ENCODE measurements at places on chromosomes 12 and 14.
A peak's percentile ranks its signal among the peaks of the same experiment; 100 is the strongest.

- no peak for DNase-seq
Observed at GRCh38 chr14:31377433-31377832, 42.9 kb downstream of the HEATR5A start.

DNA sequence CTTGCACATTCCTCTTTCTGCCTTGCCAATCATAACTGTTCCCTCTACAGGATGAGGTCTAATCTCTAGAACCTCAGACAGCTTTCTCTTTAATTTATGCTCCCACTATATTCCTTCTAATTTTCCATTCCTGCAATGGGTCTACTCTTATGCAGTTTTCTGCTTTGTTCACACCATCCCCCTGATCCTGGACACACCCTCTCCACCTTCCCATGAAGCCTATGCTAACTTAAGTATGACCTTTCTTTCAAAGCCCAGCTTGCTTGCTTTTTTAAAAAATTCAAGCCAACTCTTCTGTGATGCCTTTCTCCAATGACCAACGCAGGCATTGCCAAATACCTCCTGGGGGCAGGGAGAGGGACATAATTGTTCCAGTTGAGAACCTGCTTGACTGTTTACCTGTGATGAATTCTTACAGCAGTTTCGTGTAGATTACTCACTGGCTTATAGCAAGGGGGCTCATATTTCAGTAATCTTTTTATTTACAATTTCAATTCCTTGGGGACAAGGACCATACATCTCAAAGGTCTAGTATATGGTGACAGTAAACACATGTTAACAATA, 7.8 kb downstream of the SLC38A1 start:
- no peak for DNase-seq

- DNase-seq: no peak
Observed at GRCh38 chr14:61145034-61145902, 135.9 kb downstream of the TMEM30B start.

DNA sequence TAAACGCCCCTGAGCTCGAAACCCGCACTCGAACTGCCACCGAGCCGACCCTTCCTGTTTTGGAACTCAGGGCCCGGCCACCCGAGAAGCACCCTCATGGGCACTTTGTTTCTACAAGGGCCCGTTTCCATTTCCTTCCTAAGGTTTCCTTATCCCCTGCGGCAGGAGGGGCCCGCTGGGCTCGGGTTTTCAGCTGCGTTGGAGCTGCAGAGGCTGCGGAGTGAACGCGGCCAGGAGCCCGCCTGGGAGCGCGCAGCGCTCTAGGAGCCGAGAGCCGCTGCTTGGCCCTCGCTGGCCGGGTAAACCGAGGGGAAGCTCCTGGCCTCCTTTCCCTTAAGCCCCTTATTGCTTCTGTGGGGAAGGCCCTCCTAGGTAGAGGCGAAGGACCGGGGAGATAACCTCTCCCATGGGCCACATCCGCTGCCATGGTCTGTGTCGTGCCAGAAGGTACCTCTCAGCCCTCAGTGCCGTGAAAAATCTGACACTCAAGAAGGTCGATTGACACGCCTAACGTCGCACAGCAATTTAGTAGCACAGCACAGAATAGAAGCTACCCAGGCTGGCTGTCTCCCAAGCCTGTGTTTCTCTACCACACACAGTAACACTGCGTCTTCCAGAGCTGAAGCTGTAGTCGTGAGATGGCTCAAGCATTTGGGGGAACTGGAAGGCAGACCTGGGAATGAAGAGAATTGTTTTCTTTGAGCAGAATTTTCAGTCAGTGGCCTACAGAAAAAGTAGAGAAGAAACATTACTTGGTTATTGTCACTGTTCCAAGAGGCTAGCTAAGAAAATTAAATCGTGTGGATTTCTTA, 12.9 kb upstream of the CALM1 start:
- peak; percentile 16 for DNase-seq

DNA sequence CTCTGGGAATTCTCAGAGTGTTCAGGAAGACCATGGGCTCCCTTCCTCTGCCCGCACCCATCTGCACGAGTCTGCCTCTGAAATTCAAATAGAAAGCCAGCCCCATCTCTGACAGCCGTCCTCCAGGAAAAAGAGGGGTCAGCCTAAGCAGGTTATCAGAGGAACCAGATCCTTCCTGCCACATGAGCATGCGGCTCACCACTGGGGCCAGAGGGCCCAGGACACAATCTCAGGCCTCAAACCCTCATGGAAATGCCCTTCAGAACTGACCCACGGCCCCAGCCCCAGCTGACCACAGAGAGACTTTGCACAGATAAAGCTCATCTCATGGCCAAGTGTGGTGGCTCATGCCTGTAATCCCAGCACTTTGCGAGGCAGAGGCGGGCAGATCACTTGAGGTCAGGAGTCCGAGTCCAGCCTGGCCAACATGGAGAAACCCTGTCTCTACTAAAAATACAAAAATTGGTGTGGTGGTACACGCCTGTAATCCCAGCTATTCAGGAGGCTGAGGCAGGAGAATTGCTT, 23.2 kb downstream of the PXN start:
- DNase-seq: no peak

DNA sequence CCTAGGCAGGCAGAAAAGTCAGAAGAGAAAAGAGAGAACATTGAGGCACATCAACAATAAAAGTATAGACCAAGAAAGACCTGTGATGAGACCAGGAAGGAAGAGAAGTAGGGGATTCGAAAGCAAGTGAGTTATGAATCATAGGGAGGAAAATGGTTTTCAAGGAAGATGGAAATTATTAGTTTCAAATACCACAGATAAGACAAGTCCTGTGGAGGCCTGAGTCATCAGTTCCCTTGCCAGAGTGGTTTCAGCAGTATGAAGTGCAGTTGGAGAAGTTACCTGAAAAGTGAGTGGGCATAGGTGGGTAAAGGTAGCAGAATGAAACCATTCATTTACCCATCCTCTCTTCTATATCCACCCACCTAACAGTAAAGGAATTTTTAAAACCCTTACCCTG, 25.2 kb upstream of the TSPAN8 start:
- DNase-seq: no peak

- DNase-seq: no peak
Observed at GRCh38 chr12:44972746-44973421, 78.0 kb downstream of the DBX2 start.

- peak; percentile 45 for DNase-seq
Observed at GRCh38 chr14:61341275-61342206, 20.2 kb downstream of the PRKCH start.

GRCh38 chr12:93234641-93235040, 143.1 kb upstream of the NUDT4 start:
- DNase-seq: no peak

- no peak for DNase-seq
Observed at GRCh38 chr14:42806909-42807315, 1200.2 kb downstream of the LRFN5 start.

DNA sequence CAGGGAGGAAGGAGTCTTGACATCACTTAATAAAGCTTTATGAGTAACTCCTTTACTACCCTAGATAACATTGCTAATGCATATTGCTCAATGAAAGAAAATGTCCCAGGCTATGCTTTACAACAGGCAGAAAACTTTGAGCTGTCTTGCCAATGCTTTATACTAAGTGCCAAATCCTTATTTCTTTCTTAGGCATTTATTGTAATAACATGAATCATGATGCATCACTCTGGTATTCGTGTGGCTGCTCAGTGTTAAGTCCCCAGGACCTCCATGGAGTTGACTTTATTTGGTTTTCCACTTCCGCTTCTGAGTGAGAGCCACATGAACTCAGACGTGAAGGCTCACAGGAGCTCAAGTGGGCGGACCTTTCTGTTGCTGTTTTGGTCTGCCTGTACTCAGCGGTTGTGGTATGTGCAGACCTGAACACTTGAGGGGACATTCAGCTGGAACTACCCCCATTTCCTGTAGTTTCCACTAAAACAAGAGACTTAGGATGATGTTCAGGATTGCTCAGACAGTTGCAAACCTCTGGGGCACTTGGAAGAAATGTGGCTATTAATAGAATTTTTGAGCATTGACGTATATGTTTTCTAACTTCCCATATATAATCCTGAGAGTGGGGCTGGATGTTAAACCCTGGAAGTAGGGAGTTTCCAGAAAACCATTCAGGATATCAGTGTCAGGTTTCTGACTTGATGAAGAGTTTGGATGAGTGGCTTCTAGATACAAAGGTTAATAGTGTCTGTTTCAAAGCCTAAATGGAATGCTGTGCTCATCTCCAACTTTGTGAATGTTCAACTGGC, 258.6 kb downstream of the MSRB3 start:
- DNase-seq: no peak

GRCh38 chr14:51386983-51387735, 147.1 kb downstream of the TMX1 start:
- no peak for DNase-seq

DNA sequence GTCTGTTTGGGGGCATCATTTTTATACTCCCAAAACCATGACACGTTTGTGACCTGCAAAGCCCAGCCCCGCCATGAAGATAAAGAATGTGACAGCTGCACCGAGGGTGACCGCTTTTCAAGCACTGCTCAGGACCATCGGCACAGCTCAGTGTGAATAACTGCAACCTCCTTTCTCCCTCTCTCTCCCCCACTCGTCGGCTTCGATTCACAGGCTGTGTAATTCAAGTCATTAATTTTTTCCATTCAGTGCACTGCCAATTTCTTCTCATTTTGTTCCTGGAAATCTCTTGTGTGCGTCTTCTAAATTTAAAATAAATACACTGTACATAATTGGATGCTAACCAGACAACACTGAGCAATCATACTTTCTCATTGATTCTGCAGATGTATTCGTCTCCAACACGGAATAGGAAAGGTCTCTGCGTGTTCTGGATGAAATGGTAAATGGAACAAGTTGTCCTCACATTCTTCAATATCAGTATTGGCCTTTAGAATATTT, 260.8 kb downstream of the TTC8 start:
- DNase-seq: no peak

- DNase-seq: no peak
Observed at GRCh38 chr12:11136075-11136474, 1.6 kb upstream of the TAS2R30 start.

GRCh38 chr14:102417001-102417431, 54.3 kb downstream of the TECPR2 start:
- DNase-seq: no peak

GRCh38 chr12:93514853-93515252, 47.5 kb downstream of the MRPL42 start:
- DNase-seq: no peak

DNA sequence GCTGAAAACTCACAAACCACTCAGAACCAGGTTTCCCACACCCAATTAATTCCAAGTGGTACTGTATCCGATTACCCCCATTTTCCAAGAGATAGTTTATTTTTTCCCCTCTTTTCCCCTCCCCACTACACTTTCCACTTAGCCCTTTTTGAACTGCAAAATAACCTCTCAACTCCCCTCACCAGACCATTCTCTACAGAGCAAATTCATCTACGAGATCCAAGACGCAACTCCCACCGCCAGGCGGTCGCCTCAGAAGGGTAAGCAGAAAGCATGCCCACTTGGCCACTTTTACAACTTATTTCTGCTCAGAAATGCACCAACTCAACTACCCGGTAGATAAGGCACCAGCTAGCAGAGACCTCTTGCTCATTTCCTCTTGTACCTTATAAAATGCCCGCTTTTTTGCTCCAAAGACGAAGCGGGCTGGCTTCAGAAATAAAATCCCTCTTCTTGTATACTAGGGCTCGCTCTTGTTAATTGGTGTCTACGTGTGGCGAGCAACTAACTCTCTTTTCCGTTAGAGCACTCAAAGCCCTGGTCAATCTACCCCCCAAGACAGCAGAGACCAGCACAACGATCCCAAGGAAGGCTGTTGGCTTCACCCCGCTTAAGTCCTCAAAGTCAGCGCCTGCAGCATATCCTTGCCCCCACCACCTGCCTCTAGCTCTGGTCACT, 910 bp upstream of the SRP54 start:
- DNase-seq: peak; percentile 36

- DNase-seq: no peak
Observed at GRCh38 chr14:55306938-55307589, 35.8 kb downstream of the FBXO34 start.

GRCh38 chr14:49220492-49220891, 365.7 kb downstream of the RPS29 start:
- no peak for DNase-seq

DNA sequence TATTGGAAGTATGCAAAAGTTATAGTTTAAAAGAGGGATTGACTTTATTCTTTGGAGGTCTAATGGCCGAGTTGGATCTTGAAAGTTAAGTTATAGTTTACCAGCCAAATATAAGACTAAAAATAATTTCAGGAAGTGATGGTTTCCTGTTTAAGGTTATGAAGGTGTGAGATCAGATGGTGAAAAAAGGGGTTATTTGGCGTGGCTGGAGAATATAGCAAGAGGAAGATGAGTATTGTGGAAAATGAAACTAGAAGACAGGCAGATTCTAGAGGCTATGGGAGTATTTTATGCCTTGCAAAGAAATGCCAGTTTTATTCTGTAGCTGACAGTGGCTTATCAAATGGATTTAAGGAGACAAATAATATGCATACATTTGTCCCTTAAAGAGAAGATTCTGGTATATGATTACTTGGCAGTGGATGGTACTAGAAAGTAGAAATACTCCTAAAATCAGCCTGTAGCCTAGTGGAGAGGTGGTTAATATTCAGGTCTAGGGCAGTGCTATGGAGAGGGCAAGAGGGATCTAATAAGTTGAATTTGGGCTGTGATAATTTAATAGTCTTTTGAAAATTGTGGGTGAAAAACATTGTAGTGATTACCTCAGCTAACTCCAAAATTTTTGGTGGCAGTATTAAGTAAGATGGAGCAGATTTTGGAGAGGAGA, 1091.8 kb upstream of the ATXN7L3B start:
- DNase-seq: no peak

GRCh38 chr12:870378-870777, 79.1 kb downstream of the RAD52 start:
- DNase-seq: no peak

DNA sequence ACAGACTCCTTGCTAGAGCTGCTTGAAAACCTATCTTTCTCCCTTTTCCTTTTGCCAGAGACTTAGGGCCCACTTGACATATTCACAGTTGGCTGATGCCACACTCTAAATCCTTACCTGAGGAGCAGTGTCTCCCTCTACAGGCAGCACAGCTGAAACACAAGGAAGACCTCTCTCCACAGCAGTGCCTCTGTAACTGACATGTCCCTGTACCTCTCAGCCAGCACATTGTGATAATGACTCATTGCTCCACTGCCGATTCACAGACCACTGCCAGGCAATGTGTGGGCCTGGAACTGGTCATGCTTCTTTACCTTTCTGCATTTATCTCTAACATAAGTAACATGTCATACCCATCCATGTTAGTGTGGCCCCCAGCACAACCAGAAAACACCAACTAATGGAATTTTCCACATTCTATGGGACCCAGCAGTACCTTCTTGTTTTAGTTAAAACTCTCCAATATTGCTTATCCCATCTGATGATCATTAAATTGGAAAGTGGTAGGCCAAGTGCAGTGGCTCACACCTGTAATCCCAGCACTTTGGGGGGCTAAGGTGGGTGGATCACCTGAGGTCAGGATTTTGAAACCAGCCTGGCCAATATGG, 56.5 kb downstream of the GTF2A1 start:
- DNase-seq: peak; percentile 38

All from NK-92 treated with Interleukin-12 subunit alpha and Interleukin-12 subunit beta, amount 100 ng/mL, for 24 hours (cell line).